ENCODE measurements at places on chromosomes 16 and 17. TPM values are rescaled to one million over a fixed set of nuclear protein-coding genes. Genes with fewer than 3 reads are reported as not detected.

The NQO1 gene
- 229 TPM for total RNA-seq

The KLHL10 gene
- total RNA-seq, result not detected

- DNase-seq, result no peak
Measured at GRCh38 chr16:56966093-56966475, 4.3 kb downstream of the CETP start.

GRCh38 chr16:16021020-16021419 lies 71.6 kb downstream of the ABCC1 start:
- DNase-seq, result no peak

- no peak for DNase-seq
Measured at GRCh38 chr17:59848778-59849177, 44.0 kb downstream of the TUBD1 start.

DNA sequence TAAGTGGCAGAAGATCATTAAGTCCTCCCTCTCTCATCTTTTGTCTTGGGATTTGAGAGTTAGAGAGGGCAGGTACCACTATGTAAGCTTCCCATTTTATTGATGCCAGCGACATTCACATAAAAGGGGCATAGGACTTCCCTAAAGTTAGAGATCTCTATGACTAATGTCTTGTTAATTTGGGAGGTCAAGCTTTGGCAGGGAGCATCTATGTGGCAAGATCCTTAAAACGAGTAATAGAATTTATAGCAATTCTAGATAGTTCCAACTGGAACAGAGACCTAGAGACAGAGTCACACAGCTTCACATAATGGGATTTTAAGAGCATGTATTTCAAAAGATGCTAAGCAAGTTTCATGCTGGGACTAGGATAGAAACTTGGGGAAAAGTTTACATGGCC lies 308.0 kb downstream of the MAP2K6 start:
- no peak for DNase-seq
